ENCODE measurements at places on chromosomes 7 and 10.

DNA sequence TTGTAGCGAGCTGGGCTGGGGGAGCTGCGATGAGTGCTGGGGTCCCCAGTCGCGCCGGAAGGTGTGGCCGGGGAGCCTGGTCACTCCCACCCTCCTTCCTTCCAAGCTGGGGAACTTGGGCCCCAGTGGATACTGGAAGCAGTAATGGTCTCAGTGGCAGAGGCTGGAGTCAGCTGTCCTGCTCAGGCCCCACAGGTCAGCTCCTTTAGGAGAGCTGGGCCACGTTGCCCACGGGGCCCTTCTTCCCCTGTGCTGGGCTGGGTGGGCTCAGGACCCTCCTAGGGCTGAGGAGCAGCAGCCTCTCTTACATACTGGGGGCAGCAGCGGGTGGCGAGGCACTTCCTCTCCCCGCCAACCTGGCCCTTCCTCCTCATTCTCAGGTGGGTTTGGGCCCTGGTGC lies 200.6 kb upstream of the MKI67 start:
- no peak for DNase-seq

DNA sequence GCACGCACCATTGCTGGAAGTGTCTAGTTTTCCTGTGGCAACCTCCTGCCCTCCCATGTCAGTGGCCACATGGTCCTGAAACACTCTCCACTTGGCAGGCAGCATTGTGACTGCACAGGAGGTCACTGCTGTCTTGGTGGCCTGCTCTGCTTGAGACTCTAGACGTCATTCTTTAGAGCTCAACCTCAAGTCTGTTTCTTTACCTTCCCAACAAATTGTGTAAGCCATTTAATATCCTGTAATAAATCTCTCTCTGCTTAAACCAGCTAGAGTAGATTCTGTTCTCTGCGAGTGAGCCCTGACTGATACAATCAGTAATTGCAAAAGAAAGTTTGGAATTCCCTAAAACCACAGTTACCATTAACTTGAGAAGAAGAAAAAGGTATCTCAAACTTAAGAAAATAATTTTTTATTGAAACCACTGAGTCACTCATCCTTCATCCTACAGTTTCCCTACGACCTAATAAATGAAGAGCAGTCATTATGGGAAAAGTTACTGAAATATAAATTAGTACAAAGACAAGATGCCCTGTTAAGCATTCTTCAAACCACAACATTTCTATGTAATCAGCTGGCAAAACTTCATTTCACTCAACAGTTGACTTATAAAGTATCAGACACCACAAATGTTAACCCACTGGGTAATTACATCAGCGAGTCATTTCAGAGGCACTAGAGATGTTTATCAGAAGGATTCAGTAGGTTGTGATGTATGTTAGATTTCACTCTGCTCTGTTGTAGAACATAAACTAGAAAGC lies 18.0 kb downstream of the SLC25A13 start:
- DNase-seq = no peak

DNA sequence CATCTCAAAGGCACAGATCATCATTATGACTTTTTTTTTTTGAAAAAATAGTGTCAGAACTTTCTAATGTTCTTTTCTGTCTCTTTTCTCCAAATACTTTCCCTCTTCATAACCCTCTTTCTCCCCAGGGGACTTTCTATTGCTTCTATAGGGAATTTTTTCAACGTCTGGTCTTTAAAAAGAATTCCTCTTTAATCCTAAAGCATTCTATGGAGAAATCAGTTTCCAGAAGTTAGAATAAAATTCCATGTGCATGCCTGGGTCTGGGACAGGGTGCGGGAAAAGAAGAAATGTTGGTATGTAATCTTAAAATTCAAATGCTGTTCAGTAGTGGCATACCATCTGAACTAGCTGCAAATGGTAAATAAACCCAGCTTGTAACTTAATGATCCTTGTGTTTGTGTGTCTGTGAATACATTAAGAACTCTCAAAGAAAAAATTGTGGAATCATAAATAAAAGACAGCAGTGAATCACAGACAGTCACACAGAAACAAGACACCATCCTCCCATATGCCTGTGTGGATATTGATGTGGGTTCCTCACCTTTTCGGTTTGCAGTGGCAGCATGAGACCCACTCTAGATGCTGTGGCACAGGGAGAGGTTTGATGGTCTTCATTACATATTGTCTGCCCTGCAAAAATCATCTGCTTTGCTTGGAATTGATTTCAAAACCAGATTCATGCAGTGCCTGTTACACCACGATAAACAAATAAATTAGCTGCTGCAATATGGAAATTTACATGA lies 374.7 kb upstream of the NRP1 start:
- DNase-seq = no peak

DNA sequence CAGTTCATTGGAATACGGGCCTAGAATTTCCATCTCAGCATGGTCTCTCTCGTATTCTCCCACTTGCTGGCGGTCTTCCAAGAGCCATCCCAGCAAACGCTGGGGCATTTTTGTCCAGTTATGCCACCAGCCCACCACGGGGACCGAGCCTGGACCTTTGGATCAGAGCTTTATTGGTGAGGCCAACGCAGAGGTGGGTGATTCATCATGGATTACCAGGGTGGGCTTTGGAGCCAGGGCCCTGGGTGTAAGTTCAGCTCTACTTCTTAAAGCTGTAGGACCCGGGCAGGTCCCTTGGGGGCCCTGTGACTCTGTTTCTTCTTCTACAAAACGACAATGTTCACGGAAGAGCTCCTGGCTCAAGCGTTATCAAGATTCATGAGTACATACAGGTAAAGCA lies 22.7 kb upstream of the PITRM1 start:
- DNase-seq = no peak

DNA sequence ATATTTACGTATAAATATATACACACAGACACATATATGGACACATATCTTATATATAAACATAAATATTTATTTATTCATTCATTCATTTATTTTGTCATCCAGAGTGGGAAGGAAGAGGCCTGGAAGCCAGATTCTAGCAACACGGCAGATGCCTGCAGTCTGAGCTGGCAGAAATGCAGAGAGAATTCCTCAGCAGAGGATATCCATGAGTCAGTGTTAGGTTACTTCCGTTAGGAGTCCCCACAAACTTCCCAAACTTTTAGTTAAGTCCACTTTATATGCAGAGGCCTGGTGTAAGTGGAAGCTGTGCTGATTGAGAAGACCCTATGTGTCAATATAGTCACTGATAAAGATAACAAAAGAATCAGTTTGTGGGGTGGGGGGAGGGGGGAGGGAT lies 89.6 kb downstream of the PPP1R17 start:
- DNase-seq = no peak

GRCh38 chr7:102320601-102321350 lies 34.1 kb downstream of the SH2B2 start:
- no peak for DNase-seq

GRCh38 chr10:95229724-95230627 lies 35.9 kb downstream of the ACSM6 start:
- DNase-seq = no peak

- DNase-seq = no peak
These were observed 50.6 kb upstream of the RET start for GRCh38 chr10:43026039-43026973.

DNA sequence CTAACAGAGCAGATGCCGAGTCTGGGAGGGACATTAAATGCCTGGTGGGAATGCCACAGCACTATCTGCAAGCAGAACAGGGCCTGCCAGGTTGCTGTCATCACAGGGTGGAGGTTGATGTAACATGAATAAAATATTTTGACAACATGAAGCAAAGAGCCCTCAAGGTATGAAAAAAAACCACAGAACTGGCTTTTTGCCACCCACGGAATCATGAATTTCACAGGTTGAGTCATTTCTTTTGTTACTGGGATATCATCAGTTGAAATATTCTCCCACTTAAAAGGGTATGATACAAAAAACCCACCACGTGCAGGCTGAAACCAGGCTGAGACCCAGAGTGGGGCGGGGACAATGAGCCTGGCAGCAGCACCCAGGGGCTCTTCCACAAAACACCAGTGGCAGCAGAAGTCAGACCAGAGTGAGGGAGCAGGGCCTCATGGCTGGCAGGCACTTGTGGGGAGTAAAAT lies 220.1 kb downstream of the TNS3 start:
- no peak for DNase-seq

- DNase-seq = no peak
These were observed 151.3 kb upstream of the RSU1 start for GRCh38 chr10:16968416-16969041.

DNA sequence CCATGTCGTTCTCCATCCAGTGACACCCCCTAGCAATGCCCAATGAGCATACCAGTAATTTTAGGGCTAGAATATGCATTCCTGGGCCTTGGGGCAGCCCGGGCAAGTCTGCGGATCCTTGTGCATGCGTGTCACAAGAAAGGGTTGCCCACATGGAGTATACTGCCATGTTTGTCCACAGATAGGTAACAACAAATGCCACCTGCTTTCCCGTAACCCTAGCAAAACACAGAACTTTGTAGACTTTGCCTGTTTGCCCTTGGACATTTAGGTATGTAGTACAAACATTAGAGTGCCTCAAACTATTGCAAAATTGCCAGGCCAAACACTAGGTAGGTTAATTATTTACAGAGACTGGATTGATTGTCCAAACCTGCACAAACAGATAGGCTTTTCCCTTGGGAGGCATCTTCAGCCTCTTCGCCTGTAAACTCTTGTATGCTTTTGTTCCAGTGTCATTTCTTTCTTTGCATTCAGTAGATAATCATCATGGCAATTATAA lies 117.0 kb downstream of the ADCY1 start:
- no peak for DNase-seq

DNA sequence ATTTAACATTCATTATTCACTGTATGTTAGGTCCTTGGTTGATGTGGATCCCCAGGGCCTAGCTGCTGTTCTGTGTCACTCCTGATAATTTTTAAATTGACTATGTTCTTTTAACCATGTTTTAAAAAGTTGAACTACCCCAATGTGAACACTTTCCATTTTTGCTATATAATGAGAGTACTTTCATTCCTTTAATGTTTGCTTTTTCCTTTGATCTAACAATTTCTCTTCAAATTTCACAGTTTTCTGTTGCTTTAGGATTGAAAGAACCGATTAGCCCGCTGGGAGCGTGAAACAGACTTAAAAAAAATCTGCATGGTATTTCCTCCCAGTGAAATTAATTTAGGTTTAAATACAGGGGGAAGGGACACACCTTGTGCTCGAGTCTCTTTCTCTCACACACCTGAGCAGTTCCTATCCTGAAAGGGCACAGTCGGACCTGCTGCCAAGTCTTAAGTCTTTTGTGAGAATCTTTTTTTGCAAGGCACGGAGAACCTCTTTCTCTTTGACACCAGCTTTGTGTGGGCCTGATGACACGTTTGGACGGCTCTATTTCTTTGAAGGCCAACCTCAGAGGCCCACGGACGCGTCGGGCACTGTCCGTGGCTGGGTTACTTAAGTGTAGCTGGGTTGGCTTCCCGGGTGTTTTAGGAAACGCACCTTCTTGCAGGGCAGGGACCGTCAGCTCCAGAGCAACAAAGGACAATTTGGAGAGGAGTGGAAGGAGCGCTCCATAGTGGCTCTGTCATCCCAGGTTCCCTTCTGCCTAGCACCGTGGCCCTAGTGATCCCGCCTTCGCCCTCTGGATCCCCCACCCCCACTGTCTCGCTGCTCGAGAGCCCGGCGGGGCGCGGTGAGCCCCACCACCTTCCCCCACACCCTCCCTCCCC lies 1.0 kb upstream of the CHN2 start:
- DNase-seq = peak; percentile 17

- no peak for DNase-seq
These were observed 8.5 kb upstream of the MRPS33 start for GRCh38 chr7:141023295-141023694.

- no peak for DNase-seq
These were observed 242.8 kb downstream of the ELFN1 start for GRCh38 chr7:1912593-1913465.

- no peak for DNase-seq
These were observed 20.7 kb downstream of the ANK3 start for GRCh38 chr10:60368875-60369546.

DNA sequence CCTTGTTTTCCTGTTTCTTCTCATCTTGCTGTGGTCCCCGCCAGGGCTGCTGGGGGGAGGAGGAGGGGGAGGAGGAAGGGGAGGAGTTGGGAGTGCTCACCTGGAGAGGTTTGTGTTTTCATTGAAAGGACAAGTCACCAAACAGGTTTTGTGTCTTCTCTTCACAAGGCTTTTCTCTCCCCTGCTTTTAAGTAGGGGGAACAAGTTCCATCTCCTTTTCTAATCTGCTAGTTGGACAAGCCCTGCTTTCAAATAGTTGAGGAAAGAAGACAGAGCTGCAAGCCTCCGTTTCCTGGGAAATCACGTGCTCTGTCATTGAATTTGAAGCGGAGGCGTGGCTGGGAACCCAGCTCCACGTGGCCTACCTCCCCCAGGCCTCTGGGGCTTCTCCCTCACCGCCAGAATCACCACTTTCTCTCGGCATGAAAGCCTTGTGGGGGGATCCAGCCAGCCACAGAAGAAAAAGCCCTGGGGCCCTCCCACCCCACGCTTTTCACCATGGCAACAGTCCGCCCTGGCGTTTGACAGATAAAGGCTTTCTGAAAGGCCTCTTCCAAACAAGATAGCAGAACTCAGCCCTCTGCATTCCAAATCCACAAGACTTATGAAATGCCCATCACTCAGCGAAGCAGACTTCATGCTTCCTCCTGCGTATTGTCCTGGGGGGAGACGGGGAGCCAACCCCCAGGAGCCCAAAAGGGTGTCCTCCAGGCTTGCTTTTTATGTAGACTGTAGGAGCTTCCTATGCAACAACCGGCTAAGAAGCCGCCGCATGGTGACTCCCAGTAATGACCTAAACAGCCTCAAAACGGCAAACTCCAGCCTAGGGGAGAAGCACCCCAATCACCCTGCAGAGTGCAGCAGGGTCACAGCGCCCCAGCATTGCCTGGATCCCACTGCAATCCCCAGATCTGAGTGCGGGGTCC lies 51.7 kb downstream of the PROSER2 start:
- DNase-seq = peak; percentile 6

DNA sequence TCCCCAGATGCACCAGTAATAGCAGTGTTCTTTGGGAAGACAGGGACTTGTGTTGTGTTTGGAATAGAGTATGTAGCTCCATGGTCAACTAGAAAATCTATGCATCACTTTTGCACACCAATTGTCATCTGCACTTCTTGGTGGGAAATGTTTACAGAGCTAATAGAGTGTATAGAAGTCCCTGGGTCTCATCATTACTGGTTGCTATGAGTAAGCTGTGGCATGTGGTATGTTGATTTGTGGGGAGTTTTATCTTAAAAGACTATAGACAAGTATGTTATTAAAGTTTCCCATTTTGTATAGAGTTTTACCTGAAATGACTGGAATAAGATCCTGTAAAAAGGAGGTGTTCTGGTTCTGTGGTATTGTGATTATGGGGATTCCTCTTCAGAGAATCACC lies 55.4 kb upstream of the PRSS1 start:
- no peak for DNase-seq
